ENCODE measurements at places on chromosomes 5 and 9. TPM values are rescaled to one million over a fixed set of nuclear protein-coding genes. Genes with fewer than 3 reads are reported as not detected.

The KIF27 gene
- total RNA-seq, result 3.0 TPM

The TMEM232 gene
- 1.8 TPM for total RNA-seq

The RETREG1 gene
- 56.8 TPM for total RNA-seq

The SLCO6A1 gene
- not detected for total RNA-seq

DNA sequence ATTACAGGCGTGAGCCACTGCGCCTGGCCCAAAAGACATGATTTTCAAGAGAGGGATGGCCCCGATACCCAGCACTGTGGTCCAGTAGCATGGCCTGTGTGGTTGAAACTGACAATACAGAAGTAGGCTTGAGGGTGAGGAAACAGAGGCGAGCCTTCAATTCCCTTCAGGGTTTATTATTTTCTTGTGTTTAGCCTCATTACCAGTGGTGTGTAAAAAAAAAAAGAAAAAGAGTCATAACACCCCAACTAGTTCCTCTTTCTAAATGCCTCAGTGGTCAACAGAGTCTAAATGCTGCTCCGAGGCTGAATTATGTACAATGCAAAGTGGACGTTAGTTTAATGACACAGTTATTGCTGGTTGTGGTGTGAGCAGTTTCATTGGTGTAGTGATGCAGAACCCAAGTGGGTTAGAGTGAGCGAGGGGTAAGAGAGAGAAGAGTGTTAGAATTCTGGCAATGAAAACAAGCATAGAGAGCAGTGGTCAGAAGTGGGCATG, 58.8 kb downstream of the SNX30 start:
- no peak overlapping the region for H3K4me3 ChIP-seq
- H3K27ac ChIP-seq, result no peak overlapping the region
- H3K27me3 ChIP-seq, result no peaks in the 10 kb centered on the region
- no peak for DNase-seq

DNA sequence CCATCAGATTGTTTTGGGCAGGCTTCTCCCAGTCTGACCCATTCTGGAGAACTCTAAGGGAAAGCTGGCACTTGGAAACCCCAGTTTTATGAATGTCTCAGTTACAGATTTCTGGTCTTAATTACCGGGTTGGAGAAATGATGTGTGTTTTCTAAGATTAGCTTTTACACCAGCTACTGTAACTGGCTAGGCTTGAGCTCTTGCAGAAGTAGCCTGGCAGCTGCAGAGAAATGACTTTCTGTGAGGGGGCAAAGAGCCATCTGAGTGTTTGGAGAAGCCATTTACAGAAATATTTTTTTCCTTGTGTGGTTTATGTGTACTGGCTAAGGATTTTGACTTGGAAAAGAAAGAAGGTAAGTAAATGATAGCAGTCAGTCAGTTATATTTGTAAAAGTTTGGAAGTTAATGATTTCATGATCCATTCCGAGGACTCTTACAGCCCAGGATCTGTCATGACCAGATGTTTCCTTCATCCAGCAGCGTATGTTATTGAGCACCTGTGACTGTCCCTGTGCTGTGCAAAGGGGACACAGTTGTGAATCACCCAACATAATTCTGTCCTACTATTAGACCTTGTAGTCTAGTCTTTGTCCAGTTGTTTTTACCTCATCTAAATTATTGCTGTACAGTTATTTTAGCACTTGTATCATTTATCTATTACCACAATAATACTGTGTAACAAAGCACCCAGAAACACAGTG, 53.7 kb upstream of the GDNF start:
- no peak overlapping the region for H3K4me3 ChIP-seq
- H3K4me1 ChIP-seq, result no peaks in the 10 kb centered on the region
- no peaks in the 10 kb centered on the region for H3K27me3 ChIP-seq

GRCh38 chr5:138138949-138139780, at the start of gene NME5:
Gene NME5, minus strand, starts transcription at chr5:138139428. Its CDS starts 648 bp downstream, at chr5:138138780.
- no peak within 1 kb of the TSS for H3K27ac ChIP-seq
- no peaks in the 10 kb centered on the region for H3K4me1 ChIP-seq
- H3K4me3 ChIP-seq, result peak within 1 kb of the TSS; percentile 40
- no peaks in the 10 kb centered on the region for H3K27me3 ChIP-seq
- no peaks in the 10 kb centered on the region for H3K36me3 ChIP-seq

DNA sequence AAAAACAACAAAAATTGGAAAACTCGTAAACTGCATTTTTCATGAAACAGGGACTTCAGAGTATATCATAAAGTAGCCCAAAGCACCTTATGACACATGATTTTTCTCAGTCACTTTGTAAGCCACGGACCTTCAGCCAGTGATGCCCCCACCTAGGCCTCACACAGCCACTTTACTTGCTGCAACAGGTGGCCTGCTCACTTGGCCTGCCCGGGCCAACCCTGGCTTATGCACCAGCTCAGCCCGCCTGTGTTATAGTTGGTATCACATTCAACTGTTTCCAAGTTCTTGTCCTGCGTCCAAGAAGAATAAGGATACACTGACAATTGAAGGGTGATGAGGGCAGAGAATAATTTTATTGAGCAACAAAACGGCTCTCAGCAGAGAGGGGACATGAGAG, 219.2 kb downstream of the FER start:
- H3K27ac ChIP-seq, result no peak overlapping the region
- no peaks in the 10 kb centered on the region for H3K4me1 ChIP-seq
- H3K36me3 ChIP-seq, result no peaks in the 10 kb centered on the region
- no peak overlapping the region for H3K4me3 ChIP-seq
- H3K27me3 ChIP-seq, result no peaks in the 10 kb centered on the region

DNA sequence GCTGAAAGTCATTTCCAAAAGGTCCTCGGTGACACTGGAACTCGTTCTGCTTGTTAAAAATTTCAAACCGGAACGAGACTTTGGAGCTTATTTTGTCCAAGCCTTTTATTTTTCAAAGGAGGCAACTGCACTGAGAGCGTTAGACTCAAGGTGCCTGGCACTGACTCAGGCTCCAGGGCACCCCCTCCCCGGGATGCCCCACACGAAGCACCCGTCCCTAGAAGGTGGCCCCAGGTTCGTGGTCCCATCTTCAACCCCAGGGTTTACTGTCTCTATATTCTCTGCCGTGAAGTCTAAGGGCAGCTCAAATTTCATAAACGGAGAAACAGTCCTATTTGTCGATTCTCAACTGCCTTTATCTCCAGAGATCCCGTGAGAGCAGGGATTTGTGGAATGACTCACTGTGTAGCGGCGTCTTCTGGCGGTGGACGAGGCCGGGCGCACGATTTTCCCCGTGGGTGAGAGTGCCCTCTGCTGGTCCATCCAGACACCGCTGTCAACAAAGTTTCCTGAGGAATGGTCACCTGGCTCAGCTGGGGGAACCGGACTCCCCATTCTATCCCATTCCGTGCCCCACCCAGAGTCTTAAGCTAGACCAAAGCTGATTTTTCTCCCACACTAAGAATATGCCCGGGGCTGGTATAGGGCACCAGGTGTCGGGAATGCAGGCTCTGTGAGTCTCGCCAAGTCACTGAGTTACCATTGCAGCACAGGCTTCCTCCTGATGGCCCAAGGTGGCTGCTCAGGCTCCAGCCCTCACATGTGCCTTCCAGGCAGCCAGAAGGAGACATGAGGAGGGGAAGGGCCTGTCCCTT, 27.1 kb upstream of the SLC6A19 start:
- no peaks in the 10 kb centered on the region for H3K4me1 ChIP-seq
- H3K36me3 ChIP-seq, result no peaks in the 10 kb centered on the region
- no peak overlapping the region for H3K4me3 ChIP-seq
- H3K27me3 ChIP-seq, result no peaks in the 10 kb centered on the region
- H3K27ac ChIP-seq, result no peak overlapping the region

DNA sequence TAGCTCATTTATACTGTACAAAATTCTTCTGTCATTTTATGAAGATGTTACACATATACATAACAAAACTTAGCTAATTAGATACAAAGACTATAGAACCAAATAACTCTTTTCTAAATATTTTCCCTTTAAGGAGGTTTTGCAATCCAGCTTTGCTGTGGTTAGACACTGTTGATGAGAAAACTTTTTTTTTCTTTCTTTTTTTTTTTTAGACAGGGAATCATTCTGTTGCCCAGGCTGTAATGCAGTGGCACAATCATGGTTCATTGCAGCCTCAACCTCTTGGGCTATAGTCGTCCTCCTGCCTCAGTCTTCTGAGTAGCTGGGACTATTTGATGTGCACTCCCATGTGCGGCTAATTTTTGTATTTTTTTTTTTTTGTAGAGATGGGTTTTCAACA, 38.5 kb upstream of the CDKN2B start:
- H3K27me3 ChIP-seq, result no peaks in the 10 kb centered on the region
- H3K27ac ChIP-seq, result no peak overlapping the region
- no peak for DNase-seq
- H3K4me1 ChIP-seq, result no peaks in the 10 kb centered on the region
- no peaks in the 10 kb centered on the region for H3K36me3 ChIP-seq

- H3K36me3 ChIP-seq, result no peaks in the 10 kb centered on the region
- H3K4me3 ChIP-seq, result no peak overlapping the region
Measured at GRCh38 chr5:173911623-173912022, 23.5 kb downstream of the CPEB4 start.

- H3K4me3 ChIP-seq, result no peak overlapping the region
- no peaks in the 10 kb centered on the region for H3K4me1 ChIP-seq
- H3K27me3 ChIP-seq, result no peaks in the 10 kb centered on the region
Measured at GRCh38 chr5:174195517-174195916, 150.0 kb downstream of the NSG2 start.

DNA sequence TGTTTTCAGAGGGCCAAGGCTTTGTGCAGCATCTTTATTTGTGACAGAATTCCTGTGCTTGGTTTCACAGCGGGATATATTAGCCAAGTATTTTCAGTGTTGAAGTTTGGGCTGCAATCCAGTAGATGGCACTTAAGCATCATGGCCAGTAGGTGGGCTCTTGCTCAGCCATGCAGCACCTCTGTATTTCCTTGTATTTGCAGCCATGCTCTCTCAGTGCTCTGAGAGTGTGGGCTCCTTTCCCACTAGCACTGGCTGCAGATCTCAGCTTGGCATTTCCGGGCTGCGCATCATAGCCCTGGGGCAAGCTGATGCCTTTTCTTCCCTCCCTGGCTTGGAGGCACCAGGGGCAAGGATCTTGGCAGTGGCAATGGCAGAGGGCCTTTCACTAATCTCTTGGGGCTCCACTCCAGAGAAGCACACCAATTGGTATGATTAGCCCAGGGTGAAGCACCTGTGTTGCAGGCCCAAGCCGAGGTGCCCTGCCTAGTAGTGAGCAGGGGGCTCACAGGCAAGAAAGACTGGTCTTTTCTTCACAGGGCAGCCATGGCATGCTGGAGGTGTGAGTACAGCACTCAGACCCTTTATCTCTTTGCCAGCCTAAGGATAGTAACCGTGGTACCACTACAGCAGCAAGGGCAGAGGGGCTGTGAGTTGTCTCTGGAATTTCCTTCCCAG, 48.3 kb downstream of the SLCO6A1 start:
- no peak overlapping the region for H3K4me3 ChIP-seq
- no peaks in the 10 kb centered on the region for H3K27me3 ChIP-seq
- no peaks in the 10 kb centered on the region for H3K36me3 ChIP-seq
- H3K4me1 ChIP-seq, result no peaks in the 10 kb centered on the region

DNA sequence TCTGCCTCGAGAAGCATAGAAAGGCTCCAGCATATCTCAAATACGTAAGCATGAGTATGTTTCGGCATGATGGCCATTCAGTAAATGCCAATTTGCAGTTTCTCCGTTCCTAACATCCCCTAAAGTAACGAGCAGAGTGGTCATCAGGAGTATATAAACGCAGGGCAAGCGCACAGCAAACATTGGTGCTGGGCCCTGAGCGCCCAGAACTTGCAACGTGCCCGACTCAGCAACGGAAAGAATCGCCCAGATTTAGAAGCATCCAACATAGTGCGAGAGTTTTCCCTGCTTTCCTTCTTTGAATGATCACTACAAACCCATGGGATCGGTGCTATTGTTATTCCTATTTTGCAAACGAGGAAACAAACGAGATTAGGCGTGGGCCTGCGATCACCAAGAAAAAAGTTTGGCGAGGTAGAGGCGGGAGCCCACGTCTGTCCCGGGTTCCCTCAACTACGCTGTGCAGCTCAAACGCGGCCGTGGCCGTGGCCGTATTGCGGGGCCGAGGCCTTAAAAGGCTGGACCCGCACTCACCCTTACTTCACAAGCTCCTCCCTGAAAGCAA, 505 bp downstream of the RPS14 start:
- DNase-seq, result no peak
- peak overlapping the region; percentile 92 for H3K27ac ChIP-seq
- no peaks in the 10 kb centered on the region for H3K27me3 ChIP-seq
- peaks cover 24% of the 10 kb centered on the region for H3K36me3 ChIP-seq

- no peak overlapping the region for H3K4me3 ChIP-seq
- no peaks in the 10 kb centered on the region for H3K36me3 ChIP-seq
- no peak overlapping the region for H3K27ac ChIP-seq
Measured at GRCh38 chr5:12100542-12100941, 196.3 kb upstream of the CTNND2 start.

DNA sequence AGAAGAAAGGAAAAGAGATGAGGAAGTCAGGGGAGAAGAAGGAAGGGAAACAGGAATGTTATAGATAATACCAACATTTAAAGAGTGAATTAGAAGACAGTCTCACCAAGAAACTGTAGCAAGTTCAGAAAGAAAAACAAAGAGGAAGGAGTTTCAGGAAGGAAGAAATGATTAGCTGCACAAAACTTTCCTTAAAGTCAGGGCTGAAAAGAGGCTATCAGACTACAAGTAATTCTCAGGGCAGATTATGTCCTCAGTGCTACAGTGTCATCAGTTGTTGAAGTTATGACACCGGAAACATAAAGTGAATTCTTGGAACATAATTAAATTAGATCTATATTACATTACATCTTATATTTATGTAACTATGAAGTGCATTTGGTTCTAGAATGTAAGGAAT, 226.9 kb downstream of the ARRDC3 start:
- no peak overlapping the region for H3K4me3 ChIP-seq
- H3K27me3 ChIP-seq, result no peaks in the 10 kb centered on the region
- DNase-seq, result no peak
- no peaks in the 10 kb centered on the region for H3K36me3 ChIP-seq

DNA sequence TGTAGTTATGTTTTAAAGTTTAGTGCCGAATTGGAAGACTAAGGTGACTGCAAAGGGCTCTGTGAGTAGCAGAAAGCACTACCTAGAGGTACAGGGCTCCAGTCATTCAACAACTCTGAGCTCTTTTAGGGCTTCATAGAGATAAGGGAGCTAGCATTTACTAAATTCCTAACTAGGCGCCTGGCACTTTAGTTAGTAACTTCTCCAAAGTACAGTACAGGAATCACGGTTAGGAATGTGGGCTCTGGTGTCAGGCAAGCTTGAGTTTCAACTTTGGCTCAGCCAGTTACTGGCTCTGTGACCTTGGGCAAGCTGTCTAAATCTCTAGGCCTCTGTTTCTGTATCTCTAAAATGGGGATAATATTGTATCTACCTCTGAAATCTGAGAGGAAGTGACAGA, 115.3 kb downstream of the SLIT3 start:
- H3K36me3 ChIP-seq, result no peaks in the 10 kb centered on the region
- no peak overlapping the region for H3K4me3 ChIP-seq
- no peak overlapping the region for H3K27ac ChIP-seq

- no peaks in the 10 kb centered on the region for H3K36me3 ChIP-seq
- H3K4me3 ChIP-seq, result peak overlapping the region; percentile 81
- peak overlapping the region; percentile 97 for H3K27ac ChIP-seq
- no peak for DNase-seq
Measured at GRCh38 chr9:27572566-27572917, 739 bp downstream of the C9orf72 start.

DNA sequence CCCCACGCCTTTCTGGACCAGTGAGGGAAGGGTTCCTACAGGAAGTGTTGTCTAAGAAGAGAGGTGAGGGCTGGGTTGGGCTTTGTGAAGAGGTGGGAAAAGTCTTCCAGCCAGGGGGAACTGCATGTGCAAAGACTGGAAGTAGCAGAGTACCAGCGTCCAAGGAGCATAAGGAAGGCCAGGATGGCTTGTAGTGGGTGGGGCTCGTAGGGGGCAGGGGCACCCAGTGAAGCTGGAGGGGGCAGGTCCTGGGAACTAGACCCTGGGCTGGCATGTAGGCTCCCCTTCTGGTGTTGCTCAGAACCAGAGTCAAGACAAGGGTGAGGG, 20.4 kb downstream of the PRRX2 start:
- no peak overlapping the region for H3K4me3 ChIP-seq
- DNase-seq, result no peak
- no peaks in the 10 kb centered on the region for H3K27me3 ChIP-seq
- H3K27ac ChIP-seq, result no peak overlapping the region
- no peaks in the 10 kb centered on the region for H3K36me3 ChIP-seq
- H3K4me1 ChIP-seq, result no peaks in the 10 kb centered on the region
